ENCODE measurements at places on chromosomes 16 and 17.
A peak's percentile ranks its signal among the peaks of the same experiment; 100 is the strongest.

DNA sequence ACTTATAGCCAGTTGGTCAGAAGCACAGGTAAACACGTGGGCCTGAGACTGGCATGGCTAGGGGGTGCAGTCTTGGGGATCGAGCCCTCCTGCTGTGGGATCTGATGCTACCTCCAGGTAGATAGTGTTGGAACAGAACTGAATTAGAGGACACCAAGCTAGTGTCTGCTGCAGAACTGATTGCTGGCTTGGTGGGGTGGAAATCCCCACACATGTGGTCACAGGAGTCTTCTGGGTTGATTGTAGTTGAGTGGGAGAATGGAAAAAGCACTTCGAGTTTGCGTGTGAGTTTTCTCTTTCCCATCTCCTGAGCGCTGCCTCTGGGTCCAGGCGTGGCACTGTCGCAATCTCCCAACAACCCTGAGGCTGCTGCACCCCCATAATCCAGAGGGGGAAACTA lies 8.0 kb upstream of the SPATA32 start:
- no peak for DNase-seq

DNA sequence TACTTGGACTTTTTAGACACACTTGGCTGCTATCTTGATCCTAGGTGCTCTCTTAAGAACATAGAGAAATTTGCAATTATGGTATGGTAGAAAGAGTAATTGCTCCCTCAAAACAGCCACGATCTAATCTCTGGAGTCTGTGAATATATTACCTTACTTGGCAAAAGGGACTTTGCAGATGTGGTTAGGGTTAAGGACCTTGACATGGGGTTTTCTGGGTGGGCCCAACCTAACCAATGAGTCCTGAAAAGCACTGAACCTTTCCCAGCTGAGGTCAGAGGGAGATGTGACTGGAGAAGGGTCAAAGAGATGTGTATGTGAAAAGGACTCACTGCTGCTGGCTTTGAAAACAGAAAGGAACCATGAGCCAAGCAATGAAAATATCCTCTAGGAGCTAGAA lies 26.7 kb upstream of the MED13 start:
- DNase-seq: no peak

DNA sequence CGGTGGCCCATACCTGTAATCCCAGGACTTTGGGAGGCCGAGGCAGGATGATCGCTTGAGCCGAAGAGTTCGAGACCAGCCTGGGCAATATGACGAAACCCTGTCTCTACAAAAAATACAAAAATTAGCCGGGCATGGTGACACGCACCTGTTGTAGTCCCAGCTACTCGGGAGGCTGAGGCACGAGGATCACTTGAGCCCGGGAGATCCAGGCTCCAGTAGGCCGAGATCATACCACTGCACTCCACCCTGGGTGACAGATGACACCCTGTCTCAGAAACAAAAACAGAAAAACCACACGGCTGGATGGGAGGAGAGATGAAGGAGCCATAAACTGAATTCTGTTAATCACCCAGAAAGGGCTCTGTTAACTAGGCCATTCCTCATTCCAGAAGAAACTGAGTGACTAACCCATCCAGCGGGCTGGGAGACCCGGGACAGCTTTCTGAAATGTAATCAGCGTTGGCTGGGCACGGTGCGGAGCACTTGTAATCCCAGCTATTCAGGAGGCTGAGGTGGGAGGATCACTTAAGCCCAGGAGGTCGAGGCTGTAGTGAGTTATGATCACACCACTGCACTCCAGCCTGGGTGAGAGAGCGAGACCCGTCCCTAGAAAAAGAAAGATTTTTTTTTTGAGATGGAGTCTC lies 641 bp upstream of the NT5C3B start:
- no peak for DNase-seq

DNA sequence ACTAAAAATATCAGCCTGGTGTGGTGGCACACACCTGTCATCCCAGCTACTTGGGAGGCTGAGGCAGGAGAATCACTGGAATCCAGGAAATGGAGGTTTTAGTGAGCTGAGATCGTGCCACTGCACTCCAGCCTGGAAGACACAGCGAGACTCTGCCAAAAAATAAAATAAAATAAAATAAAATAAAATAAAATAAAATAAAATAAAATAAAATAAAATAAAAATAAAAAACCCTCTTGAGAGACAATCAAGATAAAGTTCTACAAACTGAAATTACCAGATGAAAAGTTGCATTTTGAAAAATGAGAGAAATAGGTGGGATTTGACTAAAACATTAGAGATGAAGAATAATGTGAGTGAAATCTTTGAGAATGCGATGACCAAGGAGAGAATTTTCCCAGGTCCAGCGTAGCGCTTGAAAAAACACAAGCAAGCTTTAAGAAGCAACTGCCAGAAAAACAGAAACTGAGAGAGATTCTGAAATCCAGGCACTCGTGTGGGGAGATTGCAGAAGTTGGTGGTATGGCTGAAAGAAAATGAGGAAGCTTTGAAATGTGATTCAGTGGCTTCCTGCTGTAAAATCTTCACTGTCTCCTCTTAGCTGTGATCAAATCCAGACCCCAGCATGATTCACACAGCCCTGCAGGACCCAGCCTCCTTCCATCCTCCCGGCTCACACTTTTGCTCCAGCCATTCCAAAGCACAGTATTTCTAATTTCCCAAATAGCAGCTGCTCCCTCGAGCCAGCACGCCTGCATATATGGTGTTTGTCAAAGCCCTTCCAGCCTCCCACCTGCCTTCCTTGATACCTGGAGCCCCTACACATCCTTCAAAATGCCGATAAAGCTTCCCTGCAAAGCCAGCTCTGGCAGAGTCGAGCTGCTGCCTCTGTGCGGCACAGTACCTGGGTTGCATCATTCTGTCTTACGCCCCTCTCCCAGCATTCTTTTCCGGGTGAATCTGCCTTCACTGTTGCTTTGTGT lies 8.2 kb upstream of the CD300E start:
- DNase-seq: no peak

DNA sequence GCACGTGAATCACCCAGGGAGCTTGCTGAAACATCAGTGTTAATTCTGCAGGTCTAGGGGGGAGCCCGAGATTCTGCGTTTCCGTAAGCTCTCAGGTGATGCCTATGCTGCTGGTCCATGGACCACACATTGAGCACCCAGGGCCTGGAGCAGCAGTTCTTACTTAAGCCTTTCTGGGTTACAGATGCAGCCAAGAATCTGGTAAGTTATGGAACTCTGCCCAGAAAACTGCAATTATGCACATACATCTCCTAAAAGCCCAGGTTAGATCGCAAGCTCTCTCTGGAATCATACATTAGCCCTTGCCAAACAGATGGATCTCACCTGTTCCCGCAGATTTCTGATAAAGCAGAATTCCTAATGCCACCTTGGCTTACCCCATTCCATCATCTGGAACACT lies 265.9 kb upstream of the SALL1 start:
- no peak for DNase-seq

GRCh38 chr17:44793885-44794842 lies 35.4 kb downstream of the ADAM11 start:
- DNase-seq: no peak

DNA sequence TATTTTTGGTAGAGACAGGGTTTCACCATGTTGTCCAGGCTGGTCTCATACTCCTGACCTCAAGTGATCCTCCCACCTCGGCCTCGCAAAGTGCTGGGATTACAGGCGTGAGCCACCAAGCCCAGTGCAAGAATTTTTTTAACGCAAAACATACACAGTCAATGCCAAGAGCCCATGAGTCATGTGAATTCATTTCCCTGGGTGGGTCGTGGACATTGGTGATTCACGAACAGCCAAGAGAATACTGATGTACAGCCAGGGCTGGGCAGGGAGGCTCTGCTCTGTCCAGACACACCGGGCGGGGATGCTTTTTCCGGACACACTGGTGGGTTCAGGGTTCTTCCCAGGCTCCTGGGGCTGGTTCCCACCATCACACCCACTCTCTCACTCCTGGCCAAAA lies 17.7 kb downstream of the SLC38A8 start:
- DNase-seq: no peak

DNA sequence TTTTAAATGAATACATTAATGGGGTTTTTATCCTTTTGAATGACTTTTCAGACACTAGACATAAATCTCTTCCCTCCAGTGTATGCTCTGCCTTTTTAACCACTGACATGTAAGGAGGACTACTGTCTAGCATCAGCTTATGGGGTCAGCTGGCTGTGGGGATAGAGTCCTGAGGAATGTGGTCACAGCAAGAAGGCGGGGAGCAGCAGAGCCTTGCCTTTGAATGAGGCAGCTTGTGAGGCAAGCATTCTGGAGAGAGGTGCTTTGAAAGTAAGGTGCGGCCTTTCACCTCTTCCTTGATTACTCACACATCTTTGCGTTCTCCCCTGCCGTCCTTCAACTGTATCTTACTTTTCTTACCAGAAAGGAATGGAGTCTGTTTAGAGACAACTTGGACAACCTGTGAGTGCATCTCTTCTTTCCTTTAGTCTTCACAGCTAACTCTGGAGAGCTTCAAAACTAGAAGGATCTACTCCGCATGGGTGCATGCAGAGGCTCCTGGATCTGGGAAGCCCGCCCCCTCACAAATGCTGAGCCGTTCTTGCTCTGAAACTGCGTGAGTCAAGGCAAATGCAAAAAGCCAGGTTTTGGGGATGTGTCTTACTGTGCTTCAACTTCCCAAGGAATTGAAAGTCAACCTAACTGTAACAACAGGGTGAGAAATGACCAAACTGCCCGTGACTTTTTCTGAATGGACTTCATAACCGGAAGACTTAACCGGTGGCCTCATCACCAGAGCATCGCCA lies 49.9 kb downstream of the ADCY7 start:
- no peak for DNase-seq

GRCh38 chr16:21656795-21657768 lies 4.7 kb upstream of the IGSF6 start:
- peak; percentile 53 for DNase-seq

DNA sequence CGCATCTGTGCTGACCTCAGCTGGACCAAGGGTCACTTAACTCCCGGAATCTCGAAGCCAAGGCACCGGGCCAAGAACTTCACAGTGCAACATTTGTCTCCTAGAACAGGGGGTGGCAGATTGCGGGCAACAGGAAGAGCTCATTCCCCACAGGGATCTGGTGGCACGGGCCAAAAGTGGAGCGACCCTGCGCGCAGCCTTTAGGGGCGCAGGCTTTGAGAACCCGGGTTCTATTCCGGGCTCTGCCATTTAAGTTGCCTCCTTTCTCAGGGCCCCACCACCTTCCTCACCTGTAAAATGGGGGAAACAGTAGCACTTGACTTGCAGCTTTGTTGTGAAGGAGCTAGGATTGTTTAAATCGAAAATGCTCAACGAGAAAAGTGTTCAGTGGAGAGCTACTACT lies 651 bp downstream of the SHMT1 start:
- DNase-seq: no peak

DNA sequence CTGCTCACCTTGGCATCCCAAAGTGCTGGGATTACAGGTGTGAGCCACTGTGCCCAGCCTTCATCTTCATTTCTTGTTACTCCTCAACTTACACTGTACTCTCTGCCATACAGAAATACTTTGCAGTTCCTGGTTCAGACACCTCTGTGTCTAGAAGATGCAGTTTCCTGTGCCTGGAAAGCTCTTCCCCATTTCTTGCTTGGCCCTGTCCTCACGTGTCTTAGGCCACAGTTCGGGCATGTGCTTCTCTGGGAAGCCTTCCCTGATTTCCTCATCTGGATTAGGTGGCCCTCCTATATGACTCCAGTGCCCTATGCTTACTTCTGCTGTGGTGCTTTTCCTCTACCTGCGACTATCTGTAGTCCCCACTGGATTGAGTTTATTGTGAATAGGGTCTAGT lies 26.5 kb upstream of the CDR2 start:
- no peak for DNase-seq

DNA sequence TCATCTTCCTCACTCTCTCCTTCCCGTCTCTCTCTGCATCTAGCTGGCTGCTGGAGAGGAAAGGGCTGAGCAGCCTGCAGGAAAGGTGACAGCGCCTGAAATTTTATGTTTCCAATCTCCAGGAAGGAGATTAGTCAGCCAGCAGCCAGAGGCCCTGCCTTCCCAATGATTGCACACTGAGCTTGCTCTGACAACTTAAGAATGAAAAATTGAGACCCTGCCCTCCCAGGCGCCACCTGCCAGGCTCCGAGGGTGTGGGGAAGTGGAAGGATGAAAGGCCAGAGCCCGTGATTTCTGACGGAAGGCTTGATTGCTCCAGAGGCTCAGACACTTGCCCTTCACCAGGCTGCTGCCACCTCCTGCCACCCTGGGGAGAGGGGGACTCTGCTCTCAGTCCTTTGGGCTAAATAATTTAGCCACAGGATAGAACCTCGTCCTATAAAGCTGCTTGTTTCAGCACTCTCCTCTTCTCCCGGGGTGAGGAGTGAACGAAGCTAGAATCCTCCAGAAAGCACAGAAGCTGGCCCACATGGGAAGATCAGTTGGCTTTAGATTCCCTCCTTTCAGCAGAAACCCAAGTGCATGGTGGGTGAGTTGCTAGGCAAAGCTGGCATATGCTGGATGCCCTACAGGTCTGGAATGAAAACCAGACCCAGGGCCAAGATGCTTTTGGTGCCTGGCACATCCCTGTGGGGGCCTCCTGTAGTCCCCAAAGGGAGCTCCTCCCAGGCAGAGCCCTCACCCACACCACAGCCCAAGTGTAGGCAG lies 33.5 kb downstream of the GRIN2C start:
- no peak for DNase-seq

- no peak for DNase-seq
Observed at GRCh38 chr17:45389354-45389753, 43.3 kb downstream of the ARHGAP27 start.

DNA sequence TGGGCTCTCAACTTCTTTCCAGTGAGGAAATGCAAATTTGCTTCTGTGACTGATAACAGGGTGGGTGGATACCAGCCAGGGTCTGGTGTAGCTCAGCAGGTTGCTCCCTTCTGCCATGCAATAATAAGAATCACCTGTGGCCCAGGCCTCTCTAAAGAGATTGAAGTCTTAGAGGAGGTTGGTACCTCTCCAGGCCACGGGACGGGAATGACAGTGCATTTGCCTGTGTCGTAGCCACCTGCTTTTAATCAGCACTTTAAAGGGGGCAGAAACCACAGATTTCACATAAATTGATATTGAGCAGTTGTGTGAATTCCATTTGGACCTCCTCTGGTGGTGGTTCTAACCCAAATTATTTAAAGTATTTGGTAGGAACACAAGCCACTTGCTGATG lies 246.9 kb downstream of the PRKCA start:
- DNase-seq: no peak

- no peak for DNase-seq
Observed at GRCh38 chr17:56018211-56018610, 135.1 kb upstream of the ANKFN1 start.

DNA sequence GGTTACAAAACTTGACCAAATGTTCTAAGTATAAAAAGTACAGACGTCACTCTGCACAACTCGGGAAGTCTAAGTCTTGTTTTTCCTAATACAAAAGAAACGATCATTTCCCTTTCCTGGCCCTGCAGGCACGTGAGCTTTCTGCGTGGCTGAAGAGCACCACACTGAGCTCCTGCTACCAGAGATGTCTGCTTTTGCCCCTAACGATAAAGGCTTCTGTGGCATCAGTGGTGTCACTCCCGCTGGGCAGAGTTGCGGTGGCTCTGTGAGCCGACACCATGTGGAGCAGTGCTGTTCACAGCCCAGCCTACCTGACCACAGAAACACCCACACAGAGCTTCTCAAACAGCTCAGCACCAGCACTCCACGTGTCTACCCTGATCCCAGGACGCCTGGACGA lies 20.5 kb downstream of the EMC8 start:
- no peak for DNase-seq

- DNase-seq: no peak
Observed at GRCh38 chr17:9982159-9982558, 77.1 kb upstream of the RCVRN start.
